ENCODE measurements at places on chromosomes 1 and 21.
A peak's percentile ranks its signal among the peaks of the same experiment; 100 is the strongest.

DNA sequence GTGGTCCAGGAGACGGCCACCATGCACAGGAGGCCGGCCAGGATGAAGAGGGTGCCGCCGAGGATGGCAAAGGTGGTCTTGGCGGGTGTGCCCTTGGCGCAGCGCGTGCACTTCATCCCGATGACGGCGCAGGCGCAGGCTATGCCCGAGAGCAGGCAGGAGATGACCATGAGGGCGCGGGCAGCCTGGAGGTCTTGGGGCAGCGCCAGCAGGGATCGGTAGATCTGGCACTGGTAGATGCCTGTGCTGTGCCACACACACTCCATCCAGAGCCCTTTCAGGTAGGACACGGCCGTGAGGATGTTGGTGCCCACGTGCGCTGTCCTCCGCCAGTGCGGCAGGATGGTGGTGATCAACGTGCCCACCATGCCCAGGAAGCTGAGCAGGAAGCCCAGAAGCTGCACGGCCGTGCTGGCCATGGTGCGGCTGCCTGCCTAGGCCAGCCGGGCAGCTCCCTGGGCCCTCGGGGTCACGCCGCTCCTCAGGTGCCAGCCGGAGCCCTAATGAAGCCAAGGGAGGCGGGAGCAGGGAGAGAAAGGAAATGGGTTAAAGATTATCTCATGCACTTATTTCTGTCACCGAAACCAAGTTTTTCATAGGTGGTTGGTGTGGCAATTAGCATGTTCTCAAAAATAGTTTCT is 18.5 kb downstream of the CLDN14 start:
- no peak for DNase-seq

- DNase-seq, result no peak
These were observed 227.2 kb upstream of the ST6GALNAC5 start for GRCh38 chr1:76640092-76640491.

DNA sequence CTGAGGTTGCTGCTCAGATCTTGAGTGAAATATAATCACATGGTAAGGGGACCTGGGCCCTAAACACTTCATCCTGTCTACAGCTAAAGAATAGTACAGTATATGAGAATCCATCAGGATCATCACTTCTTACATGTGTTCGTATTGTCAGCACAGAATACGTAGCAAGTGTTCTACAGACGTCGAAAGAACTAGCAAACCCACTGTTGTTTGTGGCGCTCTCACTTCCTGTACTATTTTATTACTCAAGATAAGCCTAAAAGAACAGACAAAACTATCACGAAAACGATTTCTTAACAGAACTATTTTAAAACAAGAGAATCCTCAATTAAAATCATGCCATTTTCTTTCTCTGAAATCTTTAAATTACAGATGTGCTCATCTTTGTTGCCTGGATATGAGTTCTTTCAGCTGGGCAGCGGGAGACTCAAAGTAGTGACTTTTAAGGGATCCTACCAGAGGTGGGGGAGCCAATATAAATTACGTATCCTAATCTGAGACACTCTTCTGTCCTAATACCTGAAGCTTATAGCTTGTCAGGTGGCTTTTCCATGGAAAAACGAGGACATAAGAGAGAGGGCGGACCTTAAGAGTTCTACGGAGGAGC is 724 bp downstream of the ST7L start:
- DNase-seq, result no peak

DNA sequence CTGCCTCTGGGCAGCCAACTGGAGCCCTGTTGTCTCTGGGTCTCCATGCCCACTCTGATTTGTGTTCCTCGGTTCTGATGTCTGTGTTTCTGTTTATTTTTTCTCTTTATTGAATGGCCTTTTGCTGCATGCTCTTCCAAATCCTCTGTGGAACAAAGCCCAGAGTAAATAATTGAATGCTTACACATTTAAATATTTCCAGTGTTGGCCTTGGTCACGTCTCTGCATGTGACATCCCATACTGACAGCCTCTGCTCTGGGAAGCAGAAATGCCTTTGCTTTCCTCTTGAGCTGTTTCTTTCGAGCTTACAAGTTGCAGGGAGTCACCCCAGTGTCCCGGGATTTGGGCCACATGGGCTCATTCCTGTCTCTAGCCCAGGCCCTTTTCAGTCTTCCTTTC is 267.9 kb downstream of the PTPRU start:
- DNase-seq, result no peak

DNA sequence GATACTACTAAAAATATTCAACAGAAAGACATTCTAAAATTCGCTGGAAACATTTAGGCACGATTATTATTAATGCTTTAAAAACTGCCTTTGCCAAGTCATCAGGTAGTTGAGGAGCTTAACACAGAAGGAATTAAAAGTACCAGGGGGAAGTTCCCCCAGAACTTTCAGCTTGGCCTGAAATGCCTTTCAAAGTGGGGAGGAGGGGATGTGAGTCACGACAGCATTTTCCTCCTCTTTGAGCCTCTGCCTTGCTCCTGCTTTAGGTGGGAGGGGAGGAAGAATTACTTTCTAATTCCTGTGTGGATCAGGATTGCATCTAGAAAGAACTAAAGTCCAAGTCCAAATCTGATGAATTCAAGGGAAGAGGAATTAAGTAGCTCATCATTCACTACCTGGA is 183.7 kb downstream of the CLIC6 start:
- no peak for DNase-seq

- no peak for DNase-seq
These were observed 26.6 kb upstream of the FCRL4 start for GRCh38 chr1:157624471-157624870.

DNA sequence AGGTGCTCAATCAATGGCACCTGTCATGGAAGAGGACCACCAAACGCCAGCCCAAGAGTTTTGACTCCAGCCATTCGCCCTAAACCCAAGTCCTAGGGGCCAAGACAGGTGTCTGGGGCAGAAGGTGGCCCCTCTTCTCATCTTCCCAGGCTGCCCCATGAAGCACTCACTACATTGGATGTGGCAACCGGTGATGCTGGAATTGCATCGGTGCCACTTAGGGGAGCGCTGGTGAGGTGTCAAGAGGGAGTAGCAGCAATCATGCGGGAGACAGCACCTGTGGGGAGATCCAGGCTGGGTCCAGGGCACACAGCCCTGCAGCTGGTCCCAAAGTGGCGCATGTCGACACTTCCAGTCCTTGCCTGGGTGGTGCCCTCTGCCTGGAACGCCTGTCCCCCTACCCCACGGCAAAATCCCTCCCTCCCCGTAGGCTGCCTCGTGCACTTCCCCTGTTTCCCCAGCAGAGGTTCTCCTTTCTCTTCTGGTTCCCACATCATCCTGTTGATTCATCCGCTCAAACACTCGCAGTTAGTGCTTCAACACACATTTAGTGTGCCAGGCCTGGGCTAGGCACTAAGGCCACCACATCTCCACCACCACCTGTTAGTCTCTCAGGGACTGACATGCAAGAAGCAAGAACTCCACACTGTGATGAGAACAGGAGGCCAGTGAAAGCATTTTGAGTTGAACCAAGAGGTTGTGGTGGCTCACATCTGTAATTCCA is 18.5 kb downstream of the PLA2G2D start:
- DNase-seq, result peak; percentile 25

DNA sequence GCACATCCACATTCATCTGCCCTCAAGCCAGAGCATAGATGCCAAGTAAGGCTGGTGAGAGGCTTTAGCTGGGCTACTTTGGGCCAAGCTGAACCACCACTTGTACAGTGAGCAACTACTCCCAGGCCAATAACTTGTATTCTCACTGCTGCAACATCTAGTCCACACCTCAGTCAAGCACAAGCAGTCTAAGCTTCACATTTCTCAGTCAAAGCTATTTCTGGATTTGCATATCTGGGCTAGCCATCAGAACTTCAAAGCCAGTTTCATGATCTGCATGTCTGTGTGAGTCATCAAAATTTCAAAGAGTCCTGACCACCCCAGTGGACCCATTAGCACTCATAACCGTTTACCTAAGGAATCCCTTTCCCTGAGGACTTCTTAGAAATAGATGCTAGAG is 77.7 kb upstream of the DIRAS3 start:
- no peak for DNase-seq

- DNase-seq, result no peak
These were observed 44.9 kb downstream of the RAB3GAP2 start for GRCh38 chr1:220227393-220227792.

DNA sequence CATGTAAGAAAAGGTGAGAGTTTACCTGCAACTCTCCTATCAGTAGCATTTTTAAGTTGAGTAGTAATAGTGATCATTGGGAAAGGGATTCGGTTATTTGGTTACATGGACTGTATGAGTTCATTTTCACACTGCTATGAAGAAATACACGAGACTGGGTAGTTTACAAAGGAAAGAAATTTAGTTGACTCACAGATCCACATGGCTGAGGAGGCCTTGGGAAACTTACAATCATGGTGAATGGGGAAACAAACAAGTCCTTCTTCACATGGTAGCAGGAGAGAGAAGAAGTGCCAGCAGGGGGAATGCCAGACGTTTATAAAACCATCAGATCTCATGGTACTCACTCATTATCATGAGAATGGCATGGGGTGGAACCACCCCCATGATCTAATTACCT is 59.3 kb upstream of the FBXO28 start:
- DNase-seq, result no peak

GRCh38 chr1:40315795-40316594 is 1.1 kb downstream of the COL9A2 start:
- DNase-seq, result peak; percentile 70

GRCh38 chr1:166490437-166490991 is 323.7 kb upstream of the FAM78B start:
- DNase-seq, result no peak

- DNase-seq, result no peak
These were observed 65.2 kb upstream of the KLHDC7A start for GRCh38 chr1:18415448-18416027.

- no peak for DNase-seq
These were observed 704 bp downstream of the S100A16 start for GRCh38 chr1:153612111-153612754.

DNA sequence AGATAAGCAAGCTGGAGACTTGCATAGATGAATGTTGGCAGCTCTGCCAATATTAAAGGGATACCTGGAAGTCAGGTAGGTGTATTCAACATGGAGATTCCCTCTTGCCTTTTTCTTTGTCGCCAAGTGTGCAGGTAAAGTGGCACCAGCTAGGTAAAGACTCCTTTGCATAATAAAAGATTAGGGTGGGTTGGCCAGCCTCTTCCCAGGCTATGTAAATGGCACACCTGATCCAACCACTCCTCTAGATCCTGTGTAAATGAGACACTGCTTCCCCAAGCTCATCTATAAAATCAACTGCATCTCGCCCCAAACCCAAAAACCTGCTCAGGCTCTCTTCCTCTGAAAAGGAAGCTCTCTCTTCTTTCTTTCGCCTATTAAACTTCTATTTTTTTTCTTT is 100.8 kb upstream of the DSCAM start:
- DNase-seq, result no peak

GRCh38 chr1:193417403-193417802 is 231.0 kb upstream of the B3GALT2 start:
- DNase-seq, result no peak

DNA sequence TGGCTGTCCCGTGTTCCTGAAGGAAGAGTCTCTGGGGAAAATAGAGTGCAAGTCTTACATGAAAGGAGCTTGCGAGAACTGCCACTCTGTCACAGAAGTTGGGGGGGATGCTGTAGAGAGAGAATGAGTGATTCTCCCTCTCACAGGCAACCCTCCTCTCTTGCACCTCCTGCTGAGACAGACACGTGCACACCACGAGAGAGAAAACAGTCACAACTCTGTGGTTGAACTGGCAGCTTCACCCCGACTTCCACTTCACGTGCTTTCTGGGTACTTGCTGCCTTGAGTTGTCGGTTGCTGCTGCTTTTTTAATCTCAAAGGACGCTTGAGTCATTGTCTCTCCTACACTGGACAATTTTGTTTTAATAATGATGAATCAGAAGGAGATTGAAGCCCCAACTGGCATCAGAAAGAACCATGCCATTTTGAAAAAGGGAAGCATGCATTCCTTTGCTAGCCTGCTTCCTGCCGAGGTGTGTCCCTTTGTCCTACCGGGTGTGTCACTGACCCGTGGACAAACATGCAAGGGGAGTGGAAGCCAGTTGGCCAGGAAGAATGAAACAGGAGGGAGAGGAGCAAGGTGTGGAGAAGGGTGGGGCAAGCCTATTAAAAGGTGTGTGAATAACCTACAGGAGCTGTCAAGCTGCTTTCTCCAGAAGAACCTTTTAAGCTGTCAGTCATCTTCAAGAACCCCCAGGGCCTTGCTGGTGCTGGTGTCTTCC is 164.2 kb downstream of the CACNA1E start:
- DNase-seq, result no peak

DNA sequence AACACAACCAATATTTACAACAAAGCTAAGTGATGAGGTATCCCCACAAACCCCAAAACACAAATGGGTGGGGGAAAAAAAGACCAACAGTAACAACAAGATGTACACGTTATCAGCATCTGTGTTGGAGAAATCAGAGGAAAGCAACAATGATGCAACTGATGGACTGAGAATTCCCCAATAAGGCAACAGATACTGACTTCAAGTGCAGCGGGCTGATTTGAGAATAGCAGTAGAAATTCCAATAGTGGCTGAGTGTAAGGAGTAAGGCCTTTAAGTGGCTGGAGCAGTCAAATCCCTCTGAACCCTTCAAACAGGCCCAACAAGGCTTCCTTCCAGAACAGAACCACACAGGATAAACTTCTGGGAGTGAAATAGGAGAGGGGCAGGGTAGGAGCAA is 97.6 kb downstream of the TM2D1 start:
- DNase-seq, result no peak

- DNase-seq, result no peak
These were observed 28.4 kb downstream of the HSD3B1 start for GRCh38 chr1:119535381-119535780.

DNA sequence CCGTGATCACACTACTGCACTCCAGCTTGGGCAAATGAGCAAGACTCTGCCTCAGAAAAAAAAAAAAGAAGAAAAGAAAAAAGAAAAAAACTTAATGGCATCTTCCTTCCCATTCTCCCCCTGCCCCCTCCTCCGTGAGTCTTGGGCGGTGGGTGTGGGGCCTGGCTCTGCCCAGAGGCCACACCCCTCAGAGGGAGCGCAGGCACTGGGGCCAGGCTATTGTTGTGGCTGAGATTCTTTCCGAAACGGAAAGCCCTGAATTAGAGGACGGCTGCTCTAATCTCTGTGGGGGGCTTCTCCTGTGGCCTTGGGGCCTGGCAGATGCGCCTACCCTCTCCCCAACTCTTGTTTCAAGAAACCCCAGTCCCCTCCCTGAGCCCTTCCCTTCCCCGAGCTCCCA is 4.1 kb upstream of the FAM110D start:
- DNase-seq, result no peak

DNA sequence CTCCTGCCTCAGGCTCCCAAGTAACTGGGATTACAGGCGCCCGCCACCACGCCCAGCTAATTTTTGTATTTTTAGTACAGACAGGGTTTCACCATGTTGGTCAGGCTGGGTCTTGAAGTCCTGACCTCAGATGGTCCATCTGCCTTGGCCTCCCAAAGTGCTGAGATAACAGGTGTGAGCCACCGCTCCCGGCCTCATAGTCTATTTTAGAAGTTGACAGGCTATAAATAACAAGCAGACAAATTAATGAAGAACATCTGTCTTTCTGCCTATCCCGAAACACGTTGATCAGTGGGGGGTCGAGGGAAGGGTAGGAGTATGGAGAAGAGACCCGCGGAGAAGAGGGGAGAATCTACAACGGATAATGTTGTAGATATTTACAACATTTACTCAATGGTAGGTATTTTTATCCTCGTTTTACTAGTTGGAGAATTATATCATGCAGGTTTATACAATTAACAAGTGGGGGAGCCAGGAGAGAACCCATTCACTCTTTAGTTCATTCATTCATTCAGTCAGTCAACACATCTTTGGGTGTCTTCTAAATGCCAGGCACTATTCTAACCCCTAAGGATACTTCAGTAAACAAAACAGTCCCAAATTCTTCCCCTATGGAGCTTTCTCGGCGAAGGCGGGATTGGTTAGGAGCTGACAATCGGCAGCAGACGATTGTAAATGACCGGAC is 497 bp upstream of the IFNAR2 start:
- DNase-seq, result no peak

- DNase-seq, result no peak
These were observed 5.4 kb downstream of the SOAT1 start for GRCh38 chr1:179298952-179299351.
